ENCODE measurements at places on chromosomes 13 and 19.

- peak; percentile 82 for DNase-seq
Observed at GRCh38 chr19:15672580-15673175, at the start of gene CYP4F12. CYP4F12 (plus strand) TSS chr19:15673087; CDS start chr19:15673530, 443 bp downstream.

DNA sequence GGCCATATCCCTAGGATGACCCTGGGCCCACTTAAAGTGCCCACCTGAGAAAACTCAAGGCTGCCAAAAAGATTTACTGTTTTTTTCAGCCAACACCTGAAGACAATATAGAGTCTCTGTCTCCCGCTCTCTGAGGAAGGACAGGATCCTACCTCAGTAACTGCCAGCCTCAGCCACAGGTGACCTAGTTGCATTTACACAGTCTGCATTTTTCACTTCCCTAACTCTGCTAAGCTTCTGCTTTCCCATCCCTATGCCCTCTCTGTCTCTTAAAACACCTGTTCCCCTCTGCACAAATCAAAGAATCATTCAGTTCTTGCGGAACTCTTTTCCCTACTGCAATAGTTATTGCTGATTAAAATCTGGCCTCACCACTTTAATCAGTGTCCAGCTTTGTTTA lies 609.5 kb downstream of the UQCRFS1 start:
- DNase-seq: no peak

GRCh38 chr13:20921572-20921971 lies 19.0 kb upstream of the XPO4 start:
- DNase-seq: no peak

DNA sequence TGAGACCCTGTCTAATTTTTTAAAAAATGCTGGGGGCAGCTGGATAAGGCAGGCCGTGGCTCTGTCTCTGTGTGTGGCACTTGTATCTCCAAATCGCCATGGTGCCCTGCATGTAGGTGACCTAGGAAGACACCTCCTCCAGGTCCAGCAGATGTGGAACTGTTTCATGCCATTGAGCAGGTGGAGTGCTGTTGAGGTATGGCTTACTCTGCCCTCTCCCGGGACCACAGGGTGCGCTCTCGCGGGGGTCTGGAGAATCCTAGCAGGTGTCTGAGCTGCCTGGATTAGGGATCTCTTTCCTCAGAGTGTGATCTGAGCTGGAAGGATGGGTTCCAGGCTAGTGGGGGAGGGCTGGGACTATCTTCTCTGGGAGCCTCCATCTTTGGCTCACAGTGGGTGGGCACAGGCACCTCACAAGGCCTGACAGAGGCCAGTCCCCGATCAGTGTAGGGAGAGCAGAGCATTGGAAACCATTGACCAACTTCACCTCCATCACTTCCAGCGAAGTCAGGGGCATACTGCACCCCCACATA lies 67.7 kb upstream of the TM9SF2 start:
- DNase-seq: no peak

DNA sequence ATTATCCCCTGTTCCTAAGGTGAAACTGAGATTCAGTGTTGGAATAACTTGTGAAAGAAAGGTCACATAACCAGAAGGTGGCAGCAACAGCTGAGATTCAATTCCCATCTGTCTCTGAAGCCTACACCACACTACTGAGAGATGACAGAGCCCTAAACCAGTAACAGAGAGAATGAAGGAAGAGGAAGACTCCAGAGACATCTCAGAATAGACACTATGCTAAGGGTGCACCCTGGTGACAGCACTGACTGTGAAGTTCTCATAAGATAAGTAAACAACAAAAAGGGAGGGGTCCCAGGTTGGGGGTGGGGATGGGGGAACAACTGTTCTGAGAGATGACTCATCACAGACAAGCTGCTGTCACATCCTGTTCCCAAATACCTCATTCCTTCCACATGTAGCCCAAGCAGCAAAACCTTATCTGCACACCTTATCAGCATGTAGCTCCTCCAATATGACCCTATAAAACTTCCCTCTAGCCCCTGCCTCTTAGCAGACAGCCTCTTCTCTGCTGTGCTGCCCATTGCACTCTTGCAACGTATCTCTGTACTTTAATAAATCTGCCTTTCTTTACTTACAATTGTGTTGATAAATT lies 46.5 kb downstream of the UTP14C start:
- no peak for DNase-seq

GRCh38 chr19:19381007-19381926 lies 24.2 kb upstream of the GATAD2A start:
- DNase-seq: no peak

DNA sequence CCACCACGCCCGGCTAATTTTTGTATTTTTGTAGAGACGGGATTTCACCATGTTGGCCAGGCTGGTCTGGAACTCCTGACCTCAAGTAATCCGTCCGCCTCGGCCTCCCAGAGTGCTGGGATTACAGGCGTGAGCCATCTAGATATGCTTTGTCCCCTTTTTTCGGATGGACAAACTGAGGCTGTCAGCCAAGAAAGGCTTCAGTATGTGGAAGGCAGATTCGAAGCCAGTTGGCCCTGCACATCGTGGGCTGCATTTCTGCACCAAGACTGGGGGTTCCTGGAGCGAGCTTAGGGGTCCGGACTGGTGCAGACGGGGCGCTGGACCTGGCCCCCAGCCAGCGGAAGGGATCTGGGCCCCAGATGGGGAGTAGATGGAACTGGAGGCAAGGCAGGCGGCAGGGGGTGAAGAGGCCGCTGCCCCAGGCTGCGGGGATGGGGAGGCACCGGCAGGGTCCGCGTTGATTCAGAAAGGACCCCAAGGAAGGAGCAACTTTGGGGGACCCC lies 9.7 kb upstream of the JUND start:
- no peak for DNase-seq

GRCh38 chr13:114219392-114219791 lies 15.3 kb upstream of the CDC16 start:
- DNase-seq: no peak

- no peak for DNase-seq
Observed at GRCh38 chr13:66618702-66619101, 611.4 kb downstream of the PCDH9 start.

DNA sequence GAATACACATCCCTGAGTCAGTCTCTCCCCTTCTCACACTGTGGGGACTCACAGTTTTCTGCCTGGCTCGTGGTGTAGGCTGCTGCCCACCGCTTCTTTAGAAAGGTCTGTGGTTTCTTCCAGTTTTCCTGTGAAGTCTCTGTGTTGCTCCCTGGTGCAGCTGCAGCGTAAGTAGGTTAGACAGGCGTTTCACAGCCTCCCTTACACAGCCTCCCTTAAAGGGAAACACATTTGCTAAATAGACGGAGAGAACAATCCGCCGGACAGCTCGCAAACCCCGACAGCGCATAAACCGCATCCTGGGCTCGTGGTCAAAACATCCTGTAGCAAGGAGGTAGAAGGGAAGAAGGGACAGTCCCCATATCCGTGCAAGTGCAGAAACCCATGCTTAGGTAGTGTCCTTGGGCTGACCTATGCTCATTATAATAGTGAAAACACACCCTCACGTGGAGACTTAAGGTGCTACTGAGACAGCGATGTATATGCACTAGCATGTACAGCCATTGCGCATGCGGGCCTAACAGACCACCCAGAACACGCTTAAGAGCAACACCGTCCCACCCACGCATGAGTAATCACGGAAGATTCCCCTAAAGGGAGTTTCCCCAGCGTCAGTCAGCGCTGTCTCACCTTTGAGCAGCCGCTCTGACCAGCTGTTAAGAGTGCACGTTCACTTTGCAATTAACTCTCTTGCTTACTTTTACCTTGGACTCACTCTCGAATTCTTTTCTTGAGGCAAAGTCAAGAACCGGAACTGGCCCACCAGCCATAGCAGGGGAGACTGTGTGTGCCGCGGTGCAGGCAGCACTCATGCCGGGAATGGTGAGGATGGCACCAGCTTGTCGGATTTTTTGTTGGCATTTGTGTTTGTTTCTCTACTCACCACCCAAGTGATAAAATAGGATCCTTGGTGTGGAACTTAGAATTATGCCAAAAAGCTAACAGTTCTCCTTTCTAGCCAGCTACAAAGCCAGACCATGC lies 16.6 kb downstream of the SIGLEC8 start:
- DNase-seq: no peak

- no peak for DNase-seq
Observed at GRCh38 chr19:35692010-35692409, 12.3 kb upstream of the ZBTB32 start.

Measured in coronary artery (tissue), 2 donors.